ENCODE measurements at places on chromosomes 11 and 22.

GRCh38 chr22:20076627-20077172 lies 3.3 kb upstream of the DGCR8 start:
- no peak for DNase-seq

DNA sequence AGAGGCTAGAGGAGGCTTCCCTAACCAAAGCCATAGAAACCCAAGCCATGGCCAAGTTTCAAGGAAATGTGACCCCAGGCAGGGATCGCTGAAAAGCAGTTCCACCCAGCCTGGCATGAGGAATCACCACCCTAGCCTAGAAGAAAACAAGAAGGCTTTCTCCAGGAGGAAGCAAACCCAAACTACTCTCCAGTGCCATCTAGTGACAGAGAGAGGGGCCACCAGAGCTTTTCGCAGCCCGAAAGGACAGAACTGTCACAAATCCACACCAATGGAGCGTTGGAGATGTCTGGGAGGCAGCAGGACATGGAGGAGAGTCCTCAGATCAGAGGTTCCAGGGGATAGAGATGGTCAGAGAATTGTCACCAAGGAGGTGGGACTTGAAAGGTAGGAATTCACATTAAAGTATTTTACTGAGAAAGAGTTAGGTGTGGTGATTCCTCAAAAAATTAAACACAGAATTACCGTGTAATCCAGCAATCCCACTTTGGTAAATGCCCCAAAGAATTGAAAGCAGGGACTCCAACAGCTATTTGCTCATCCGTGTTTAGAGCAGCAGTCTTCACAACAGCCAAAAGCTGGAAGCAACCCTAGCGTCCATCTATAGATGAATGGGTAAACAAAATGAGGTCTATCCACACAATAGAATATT lies 67.3 kb upstream of the NUP50 start:
- peak; percentile 55 for DNase-seq

DNA sequence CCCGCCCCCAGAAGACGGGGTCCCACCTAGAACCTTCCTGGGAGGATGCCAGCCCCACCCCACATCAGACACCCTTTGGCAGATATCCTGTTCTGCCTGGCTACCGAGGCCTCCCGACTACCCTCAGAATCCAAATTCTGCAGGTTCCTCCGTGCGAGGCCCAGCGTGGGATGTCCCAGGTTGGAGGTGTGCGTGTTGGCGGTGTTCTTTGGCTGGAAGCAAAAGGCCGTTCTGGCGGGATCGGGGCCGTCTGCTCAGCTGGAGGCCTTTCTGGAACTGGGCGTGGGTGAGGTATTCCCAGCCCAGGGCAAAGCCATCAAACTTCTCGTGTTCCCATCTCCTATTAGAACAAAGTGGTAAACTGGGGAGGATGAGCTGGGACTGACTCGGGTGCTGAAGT lies 32.6 kb downstream of the NUP50 start:
- DNase-seq = no peak

- DNase-seq = no peak
These were observed 84.0 kb upstream of the RTL6 start for GRCh38 chr22:44582016-44582415.

- no peak for DNase-seq
These were observed 96.2 kb upstream of the NTM start for GRCh38 chr11:131274233-131274632.

- DNase-seq = peak; percentile 71
These were observed at the start of gene PARVA for GRCh38 chr11:12377106-12377823. Gene PARVA, plus strand, starts transcription at chr11:12377571. Its CDS starts 77 bp downstream, at chr11:12377648.

DNA sequence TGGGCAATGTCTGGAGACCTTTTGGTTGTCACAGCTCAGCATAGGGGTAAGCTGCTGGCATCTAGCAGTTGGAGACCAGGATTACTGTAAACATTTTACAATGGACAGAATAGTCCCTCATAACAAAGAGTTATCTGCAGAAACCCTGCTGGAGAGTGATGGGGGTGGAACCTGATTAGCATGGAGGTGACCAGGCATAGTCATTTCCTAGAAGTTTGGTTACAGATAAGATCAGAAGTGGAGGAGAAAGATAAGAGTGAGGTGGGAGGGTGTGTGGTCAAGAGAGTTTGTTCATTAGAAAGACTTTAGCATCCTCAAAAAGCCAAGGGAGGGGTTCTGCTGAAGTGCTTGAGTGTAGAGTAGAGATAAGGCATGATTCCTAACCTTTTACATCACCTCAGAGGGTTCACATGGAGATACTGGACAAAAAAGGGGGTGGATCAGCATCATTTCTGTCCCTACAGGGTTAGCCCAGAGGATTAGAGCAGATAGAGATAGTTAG lies 38.8 kb downstream of the PRDM11 start:
- DNase-seq = no peak

DNA sequence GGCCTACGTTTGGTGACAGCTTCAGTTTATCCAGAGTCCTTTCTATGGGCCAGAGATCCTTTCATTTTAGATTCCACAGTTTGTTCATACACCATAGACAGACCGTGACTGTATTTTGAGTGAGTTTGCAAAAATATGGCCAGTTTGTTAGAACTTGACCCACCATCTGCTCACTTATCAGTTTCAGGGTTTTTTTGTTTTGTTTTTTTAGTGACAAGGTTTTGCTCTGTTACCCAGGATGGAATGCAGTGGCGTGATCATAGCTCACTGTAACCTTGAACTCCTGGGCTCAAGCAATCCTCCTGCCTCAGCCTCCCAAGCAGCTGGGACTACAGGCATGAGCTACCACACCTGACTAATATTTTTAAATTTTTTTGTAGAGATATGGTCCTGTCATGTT lies 9.1 kb upstream of the CKAP5 start:
- no peak for DNase-seq

- no peak for DNase-seq
These were observed 836 bp downstream of the SPON1 start for GRCh38 chr11:13963169-13963948.

GRCh38 chr22:27011133-27011532 lies 353.7 kb downstream of the MIAT start:
- no peak for DNase-seq

DNA sequence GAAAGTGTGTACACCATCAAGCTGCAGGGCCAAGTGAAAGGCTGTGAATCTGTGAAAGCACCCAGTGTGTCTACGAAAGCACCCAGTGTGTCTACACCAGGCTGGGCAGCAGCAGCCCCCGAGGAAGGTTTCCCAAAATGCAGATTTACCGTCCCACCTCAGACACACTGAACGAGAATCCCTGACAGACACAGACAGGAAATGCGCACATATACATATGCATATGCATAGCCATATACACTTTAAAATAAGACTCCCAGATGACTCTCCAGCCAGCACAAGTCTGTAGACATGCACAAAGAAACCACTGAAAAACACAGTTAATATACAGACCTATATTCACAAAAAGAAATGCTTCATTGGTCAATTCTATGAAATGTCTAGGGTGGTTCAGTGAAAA lies 155.5 kb upstream of the OPCML start:
- no peak for DNase-seq

- DNase-seq = peak; percentile 57
These were observed 23.4 kb upstream of the MPPED1 start for GRCh38 chr22:43388420-43388851.

- DNase-seq = peak; percentile 21
These were observed 16.2 kb upstream of the LDLRAD3 start for GRCh38 chr11:35927682-35928081.

- no peak for DNase-seq
These were observed 69.5 kb upstream of the SYT13 start for GRCh38 chr11:45355706-45356041.

DNA sequence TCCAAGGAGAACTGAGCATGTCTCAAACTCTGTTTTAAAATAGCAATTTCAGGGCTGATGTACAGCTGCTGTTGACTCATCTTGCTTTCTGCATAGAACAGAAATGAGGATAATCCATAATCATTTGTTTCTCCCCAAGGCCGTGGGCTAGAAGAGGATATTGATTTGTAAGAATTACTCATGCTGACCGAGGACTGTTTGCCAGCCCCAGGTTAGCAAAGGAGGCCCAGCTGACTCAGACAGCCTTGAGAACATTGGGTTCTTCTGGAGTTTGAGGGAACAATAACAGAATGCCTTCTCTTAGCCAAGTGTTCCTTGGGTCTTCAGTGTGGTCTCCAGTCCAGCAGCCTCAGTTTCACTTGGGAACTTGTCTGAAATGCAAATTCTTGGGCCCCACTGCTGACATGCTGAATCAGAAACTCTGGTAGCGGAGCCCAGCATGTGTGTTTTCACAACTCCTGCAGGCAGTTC lies 92.0 kb downstream of the ZC3H12C start:
- DNase-seq = peak; percentile 6

GRCh38 chr11:45100339-45100738 lies 46.1 kb upstream of the PRDM11 start:
- DNase-seq = peak; percentile 53

DNA sequence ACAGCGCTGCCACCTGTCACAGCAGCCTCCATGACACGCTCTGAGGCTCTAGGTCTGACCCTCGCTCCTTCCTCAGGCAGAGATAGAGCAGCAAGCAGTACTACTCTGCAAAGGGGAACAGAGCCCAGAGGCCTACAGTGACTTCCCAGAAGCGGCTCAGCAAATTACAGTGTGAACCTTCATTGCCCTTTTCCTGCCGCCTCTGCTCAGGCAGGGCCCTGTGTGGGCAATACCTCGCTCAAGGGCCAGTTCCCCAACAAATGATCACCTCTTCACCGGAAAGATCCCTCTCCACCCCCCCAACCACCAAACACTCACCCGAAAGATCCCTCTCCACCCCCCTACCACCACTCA lies 12.3 kb downstream of the KIAA0930 start:
- DNase-seq = no peak

GRCh38 chr11:72968390-72968789 lies 154.2 kb downstream of the ATG16L2 start:
- DNase-seq = no peak

DNA sequence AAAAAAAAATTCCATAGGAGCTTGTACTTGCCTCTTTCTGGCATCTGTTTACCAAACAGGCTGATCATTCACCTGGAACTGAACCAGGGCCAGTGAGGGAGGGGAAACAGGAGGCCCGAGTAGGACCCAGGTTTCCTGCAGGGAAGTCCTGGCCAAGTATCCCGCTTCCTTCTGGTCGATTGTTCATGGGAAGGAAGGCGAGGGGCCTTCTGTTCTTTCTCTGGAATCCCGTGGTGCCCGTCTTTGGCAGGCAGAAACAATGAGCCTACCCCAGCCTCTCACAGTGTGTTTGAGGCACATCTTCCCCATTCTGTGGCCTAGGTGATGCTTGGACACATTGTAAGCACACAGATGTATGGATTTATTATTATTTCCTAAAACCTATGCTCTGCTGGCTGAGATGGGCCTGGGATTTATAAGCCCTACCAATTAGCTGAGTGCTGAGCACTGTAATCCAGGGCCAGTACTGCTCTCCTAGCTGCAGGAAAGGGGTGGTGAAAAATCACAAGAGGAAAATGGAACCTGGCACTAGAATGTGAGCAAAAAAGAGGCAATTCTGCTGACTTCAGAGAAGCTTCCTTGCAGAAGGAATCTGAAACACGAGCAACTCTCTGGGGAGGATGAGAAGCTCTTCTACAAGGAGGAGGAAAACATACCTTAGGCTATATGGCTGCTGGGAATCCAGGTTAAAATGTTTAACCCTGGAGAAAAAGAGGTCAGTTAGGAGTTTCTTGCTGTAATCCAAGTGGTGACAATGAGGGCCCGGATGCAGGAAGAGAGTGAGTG lies 53.5 kb downstream of the PRR5L start:
- no peak for DNase-seq

GRCh38 chr22:24410110-24410856 lies 17.1 kb upstream of the ADORA2A start:
- DNase-seq = no peak

GRCh38 chr11:123586568-123586967 lies 67.9 kb downstream of the SCN3B start:
- DNase-seq = no peak

GRCh38 chr11:132073787-132074186 lies 703.4 kb downstream of the NTM start:
- no peak for DNase-seq

DNA sequence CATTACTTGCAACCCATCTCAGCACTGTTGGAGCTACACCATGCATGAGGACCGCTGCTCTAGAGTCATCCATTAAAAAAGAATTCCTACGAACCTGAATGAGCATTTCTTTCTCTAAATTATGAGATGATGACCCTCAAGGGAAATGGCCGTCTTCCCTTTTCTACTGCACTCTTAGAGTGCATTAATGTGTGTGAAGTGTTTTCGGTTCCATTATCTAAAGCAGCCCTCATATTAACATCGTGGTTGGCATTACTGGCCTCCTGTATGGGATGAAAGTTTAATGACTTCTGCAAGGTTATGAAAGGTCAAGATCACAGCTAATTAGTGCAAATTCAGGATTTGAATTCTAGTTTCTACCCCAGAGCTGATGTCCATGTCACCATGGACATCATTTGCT lies 16.7 kb downstream of the CD44 start:
- no peak for DNase-seq

- no peak for DNase-seq
These were observed 2.8 kb downstream of the KRTAP5-6 start for GRCh38 chr11:1699771-1700170.

DNA sequence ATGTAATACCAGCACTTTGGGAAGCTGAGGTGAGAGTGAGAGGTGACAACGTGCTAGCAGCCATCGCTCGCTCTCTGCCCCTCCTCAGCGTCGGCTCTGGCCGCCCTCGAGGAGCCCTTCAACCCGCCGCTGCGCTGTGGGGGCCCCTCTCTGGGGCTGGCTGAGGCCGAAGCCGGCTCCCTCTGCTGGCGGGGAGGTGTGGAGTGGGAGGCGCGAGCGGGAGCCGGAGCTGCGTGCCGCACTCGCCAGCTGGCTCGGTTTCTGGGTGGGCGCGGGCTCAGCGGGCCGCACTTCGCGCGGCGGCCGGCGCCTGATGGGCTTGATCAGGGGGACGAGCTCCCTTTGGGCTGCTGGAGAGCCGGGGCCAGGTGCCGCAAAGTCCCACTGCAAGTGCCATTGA lies 98.9 kb upstream of the UBASH3B start:
- DNase-seq = no peak

GRCh38 chr11:103029401-103029800 lies 62.6 kb downstream of the DCUN1D5 start:
- DNase-seq = no peak

DNA sequence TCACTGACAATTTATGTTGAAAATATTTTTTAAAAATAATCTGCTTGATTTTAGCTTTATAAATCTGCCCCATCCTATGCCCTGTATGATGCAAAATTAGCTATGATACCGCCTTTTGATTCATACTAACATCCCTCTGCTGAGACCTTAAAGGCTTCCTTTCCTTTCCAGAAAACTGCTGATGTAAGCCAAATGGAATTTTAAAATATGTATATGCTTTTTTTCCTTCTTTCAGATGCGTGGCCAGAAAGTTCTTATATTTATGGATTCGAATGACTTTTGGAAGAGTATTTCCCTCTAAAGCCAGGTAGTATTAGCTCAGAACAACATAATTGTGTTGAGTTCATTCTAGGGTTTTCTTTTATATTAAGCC lies 34.5 kb downstream of the SFI1 start:
- no peak for DNase-seq

DNA sequence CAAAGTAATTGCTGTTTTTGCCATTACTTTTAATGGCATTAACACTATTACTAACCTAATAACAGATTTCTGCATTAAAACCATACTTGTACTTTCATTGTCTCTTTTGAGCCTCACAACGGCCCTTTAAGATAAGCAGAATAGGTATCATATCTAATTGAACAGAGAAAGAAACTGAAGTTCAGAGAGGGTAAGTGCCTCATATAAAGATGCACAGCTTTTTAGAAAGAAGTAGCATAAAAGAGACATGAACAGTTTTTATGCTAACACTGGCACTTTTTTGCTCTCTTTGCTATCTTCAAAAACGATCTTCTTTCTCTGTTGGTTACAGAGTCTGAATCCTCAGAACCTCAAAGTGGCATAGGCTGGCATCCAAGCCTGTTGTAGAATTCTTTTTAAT lies 102.9 kb upstream of the OR5AK2 start:
- DNase-seq = no peak

- no peak for DNase-seq
These were observed 12.4 kb downstream of the CAVIN3 start for GRCh38 chr11:6307876-6308275.

Measured in NCI-H146 (cell line).